ENCODE measurements at places on chromosomes 4 and X.
A peak's percentile ranks its signal among the peaks of the same experiment; 100 is the strongest.

DNA sequence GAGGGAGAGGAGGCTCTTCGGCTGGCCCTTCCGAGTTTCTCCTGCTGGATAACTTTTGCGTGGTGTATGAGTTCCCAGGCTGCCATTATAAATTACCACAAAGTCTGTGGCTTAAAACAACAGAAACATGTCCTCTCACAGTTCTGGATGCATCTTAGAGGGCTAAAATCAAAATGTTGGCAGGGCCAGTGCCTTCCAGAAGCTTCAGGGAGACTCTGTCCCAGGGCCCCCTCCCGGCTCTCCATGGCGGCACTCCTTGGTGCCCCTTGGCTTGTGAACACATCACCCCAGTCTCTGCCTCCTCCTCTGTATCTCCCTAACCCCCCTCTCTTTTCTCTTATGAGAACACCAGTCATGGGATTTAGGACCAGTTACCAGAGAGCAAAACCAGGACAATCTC lies 23.3 kb upstream of the PPP2R2C start:
- DNase-seq: no peak

DNA sequence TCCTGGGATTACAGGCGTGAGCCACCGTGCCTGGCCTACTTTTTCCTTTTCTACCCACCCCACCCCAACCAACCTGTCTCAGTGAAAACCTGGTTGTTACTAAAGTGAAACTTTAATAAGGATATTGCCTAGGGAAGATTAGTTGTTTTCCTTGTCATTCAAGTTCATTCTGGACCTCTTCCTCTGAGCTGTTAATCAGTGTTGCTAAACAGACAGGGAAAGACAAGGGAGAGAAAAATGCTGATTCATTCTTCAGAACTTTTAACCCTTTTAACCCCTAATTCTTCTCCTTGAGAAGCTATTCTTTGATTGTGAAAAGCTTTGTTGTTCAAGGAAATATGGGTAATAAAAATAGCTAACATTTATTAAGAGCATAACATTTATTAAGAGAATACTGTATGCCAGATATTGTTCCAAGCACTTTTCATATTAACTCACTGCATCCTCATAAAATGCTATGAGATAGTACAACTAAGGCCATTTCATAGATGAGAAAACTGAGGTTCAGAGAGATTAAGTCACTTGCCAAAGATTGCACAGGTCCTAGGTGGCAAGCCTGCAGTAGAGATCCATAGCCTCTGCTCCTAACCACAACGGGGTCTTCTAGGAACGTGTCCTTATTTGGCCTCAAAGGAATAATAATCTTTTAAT lies 34.8 kb downstream of the OSTC start:
- DNase-seq: no peak

GRCh38 chrX:137062915-137063617 lies 29.3 kb upstream of the GPR101 start:
- DNase-seq: no peak

- no peak for DNase-seq
These were observed 371.7 kb downstream of the AFF2 start for GRCh38 chrX:148872161-148872535.

DNA sequence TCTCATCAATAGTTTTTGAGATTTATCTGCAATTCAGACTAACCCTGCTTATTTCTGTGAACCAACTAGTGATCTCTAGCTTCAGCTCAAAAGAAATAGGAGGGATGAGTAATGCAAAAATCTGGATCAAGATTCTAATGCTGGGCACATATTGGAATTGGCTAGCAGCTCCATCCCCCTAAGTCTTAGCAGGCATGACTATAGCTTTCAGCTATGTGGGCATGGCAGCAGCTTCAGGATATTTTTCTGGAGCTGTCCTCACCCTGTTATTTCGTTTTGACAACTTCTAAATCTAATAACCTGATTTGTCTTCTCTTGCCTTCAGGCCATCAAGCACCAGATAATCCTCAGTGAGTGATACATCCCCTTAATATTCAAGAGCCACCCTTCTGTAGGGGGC lies 50.8 kb upstream of the GNPDA2 start:
- DNase-seq: no peak

GRCh38 chr4:820230-821172 lies 5.4 kb downstream of the CPLX1 start:
- DNase-seq: no peak

GRCh38 chr4:168793542-168793941 lies 216.5 kb downstream of the CBR4 start:
- no peak for DNase-seq

GRCh38 chrX:138711399-138712347 lies at the start of gene FGF13:
Gene FGF13 (minus strand): TSS chrX:138711717. CDS start chrX:138711003, 714 bp downstream.
- peak; percentile 39 for DNase-seq

DNA sequence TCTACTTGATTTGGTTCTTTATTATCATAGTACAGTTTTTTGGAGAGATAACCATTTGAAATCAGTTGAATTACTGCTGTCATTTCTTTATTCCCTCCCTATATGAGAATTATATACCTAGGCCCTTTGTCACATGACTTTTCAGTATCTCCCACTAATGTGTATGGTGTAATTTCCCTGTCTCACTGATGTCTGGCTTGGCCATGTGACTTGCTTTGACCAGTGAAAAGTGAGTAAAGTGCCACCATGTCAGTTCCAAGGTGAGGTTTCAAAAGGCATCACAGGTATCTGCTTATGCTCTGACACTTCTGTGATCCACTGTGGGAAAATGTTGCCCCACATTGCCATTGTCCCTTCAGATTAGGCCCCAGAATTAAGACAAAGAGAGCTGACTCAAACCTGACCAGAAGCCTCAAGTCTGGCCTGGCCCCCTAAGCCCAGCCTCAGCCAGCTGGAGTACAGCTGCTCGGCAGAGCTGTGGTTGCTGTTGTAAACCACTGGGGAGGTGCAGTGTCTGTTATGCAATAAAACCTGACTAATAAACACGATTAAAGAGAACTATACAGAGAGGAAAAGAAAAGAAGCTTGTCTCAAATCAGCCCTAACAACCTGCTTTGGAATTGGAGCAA lies 27.5 kb downstream of the SETD7 start:
- no peak for DNase-seq
